NCI-H2081 (cell line): ENCODE measurements at places on chromosomes 11 and 22.

- DNase-seq, result no peak
Observed at GRCh38 chr22:43031617-43032016, 16.7 kb upstream of the PACSIN2 start.

DNA sequence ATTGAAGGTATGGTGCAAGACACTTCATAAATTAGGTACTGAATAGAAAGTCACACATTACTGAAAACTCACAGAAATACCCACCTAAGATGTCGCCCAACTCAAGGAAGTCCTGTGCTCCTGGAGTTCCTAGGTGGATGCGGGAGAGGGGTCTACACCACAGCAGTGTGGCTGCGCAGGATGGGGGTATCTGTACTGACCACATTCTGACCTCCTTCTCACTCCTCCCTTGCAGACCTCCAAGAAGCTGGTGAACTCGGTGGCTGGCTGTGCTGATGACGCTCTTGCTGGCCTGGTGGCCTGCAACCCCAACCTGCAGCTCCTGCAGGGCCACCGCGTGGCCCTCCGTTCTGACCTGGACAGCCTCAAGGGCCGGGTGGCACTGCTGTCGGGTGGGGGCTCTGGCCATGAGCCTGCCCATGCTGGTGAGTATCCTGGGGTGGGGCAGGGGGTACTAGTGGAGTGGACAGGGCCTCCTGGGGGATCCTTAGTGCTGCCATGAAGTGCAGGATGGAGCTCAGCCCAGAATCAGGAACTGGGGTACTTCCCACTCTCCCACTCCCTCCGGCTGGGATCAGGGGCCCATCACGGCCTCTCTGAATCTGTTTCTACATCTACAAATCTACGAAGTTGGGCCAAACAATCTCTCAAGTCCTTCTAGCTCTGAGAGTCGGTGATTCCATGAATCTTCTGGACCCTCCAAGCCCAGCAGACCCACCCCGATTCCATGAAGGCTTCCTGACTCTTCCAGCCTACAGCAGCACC lies 4.9 kb downstream of the TKFC start:
- DNase-seq, result no peak

DNA sequence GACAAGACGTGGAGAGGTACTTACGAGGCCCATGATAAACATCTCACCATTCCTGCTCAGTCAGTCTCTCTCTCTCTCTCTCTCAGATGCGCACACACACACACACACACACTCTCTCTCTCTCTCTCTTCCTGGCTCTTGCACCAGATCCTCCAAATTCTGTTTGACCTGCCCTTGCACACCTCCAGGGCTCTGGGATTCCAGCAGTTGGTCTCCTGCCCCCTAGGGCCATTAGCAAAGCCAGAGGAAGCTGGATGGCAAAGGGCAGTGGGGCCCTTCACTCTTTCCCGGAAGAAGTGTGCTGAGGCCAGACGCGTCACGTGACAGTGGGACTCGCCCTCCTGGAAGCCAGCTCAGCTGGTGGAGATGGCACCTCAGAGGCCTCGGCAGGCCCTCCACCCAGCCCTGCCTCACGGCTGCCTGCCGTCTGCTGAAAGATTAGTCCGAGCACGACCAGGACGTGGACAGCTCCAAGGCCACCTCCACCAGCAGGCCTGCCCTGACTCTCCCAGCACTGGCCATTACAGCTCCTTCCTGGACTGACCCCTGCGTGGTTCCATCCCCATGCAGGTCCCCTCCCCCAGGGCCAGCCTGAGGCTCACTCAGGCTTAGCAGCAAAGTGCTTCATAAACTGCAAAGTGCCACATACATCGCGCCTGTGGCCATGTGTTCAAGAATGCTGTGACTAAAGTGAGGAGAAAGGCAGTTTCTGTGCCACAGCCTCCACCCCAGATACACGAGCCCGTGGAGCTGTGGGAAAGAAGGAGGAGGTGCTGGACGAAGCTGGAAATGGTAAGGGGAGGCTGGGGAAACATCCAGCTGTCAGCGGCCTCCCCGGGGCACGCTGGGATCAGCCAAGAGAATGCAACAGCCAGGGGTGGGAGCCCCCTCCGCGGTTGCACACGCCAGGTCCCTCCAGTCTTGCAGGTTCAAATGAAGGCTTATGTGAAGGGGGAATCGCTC lies 3.7 kb downstream of the PDGFB start:
- no peak for DNase-seq

- no peak for DNase-seq
Observed at GRCh38 chr11:124442442-124442841, 3.1 kb downstream of the OR8B8 start.
